ENCODE measurements at places on chromosomes 11 and 22.

- DNase-seq, result no peak
Measured at GRCh38 chr11:103803062-103803461, 233.4 kb upstream of the DDI1 start.

GRCh38 chr22:46590334-46590733 is 29.9 kb upstream of the GRAMD4 start:
- DNase-seq, result no peak

- no peak for DNase-seq
Measured at GRCh38 chr22:19664406-19664805, 49.9 kb upstream of the SEPTIN5 start.

DNA sequence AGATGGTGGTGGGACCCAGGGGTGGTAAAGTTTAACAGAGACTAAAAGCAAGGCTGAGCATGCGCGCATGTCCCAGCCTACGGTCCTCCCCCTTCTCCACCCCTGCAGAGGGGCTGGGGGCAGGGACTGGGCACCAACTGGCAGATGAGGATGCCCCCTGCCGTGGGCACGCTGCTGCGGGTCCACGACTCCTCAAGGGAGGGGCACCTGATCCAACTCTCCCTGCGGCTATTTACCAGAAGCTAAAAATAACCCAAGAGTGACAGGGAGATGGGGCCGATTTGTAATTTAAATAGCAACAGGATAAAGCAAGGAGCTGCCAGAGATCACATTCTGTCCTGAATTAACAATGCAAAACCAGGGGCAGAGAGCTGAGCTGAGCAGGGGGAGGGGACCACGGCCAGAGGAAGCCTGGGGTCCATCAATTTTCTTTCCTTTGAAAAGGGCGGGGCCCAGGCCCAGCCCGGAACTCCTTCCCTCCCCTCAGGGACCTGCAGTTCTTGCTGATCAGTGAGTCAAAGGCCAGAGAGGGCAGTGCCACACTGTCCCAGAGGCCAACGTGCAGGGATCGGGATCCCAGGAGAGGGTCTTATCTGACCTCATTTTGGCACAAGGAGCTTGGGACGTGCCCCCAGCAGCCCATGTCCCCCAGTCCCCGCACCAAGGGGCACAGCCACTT is 8.1 kb upstream of the DGKZ start:
- DNase-seq, result no peak

- no peak for DNase-seq
Measured at GRCh38 chr11:57599381-57599780, 1.9 kb downstream of the SERPING1 start.

DNA sequence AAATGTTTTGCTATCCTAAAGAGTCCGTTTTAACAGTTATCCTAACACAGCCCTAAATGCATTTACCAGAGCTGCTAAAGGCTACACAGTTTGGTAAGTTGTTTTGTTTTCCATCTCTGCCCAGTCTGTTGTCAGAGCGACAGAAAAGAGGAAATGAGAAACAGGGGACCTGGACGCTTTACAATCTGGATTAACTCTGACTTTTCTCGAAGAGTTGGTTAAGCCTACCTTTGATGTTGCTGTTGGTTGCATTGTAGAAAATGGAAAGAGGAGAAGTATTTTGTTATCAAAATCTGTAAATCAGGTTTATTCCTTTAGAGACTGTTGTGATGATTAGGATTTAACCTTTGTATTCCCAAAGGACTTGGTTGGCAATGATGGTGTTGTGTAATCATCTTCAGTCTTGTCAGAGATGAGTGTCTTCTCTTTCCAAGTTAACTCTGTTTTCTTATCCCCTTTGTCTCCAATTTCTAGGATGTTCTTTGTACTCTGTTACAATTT is 481 bp downstream of the ANGPTL5 start:
- DNase-seq, result peak; percentile 16

DNA sequence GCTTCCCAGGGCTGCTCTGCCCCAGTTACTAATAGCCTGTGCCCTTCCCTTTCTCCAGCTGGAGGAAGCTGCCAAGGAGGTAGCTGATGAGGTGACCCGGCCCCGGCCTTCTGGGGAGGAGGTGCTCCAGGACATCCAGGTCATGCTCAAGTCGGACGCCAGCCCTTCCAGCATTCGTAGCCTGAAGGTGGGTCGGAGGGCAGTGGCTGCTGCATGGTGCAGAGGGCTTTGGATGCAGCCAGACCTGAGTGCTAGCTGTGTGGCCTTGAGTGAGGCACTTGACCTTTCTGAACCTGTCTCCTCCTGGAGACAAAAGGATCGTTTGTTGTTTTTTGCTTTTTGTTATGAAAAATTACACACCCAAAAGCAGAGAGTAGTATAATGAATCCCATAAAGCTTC is 3.4 kb downstream of the MCM5 start:
- DNase-seq, result no peak

- no peak for DNase-seq
Measured at GRCh38 chr11:2380396-2380795, 3.3 kb downstream of the CD81 start.

DNA sequence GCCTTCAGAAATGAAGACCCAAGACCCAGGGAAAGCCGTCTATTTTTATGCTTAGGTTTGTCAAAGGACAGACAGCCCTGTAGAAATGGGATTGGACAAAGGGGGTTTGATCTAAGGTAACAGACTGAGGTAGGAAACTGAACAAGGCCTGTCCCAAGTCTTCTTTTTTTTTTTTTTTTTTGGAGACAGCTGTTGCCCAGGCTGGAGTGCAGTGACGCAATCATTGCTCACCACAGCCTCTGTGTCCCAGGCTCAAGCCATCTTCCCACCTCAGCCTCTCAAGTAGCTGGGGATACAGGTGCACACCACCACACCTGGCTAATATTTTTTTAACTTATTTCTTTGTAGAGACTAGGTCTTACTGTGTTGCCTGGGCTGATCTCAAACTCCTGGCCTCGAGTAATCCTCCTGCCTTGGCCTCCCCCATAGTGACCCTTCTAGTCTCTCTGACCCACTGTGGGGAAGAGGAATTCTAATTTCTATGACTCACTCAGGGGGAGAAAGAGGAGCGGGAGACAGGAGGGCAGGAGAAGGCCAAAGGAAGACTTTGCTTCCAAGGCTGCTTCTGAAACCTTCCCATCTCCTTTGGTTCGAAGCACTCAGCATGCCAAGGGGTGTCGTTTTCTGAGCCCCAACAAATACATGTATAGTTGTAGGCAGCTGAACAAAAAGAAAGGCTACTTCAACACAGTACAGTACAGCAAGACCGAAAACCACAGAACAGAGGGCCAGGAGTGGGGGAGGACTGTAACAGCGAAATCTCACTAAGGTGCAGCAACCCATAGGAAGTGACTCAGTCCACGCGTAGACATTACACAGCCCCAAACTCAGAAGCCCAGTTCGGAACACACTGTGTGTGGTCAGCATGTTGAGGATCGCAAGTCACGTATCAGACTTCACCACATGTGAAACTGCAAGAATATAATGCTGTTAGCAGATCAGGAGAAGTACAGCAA is 872 bp downstream of the TMA7B start:
- DNase-seq, result no peak

- DNase-seq, result no peak
Measured at GRCh38 chr11:69636512-69637197, 4.3 kb upstream of the CCND1 start.

DNA sequence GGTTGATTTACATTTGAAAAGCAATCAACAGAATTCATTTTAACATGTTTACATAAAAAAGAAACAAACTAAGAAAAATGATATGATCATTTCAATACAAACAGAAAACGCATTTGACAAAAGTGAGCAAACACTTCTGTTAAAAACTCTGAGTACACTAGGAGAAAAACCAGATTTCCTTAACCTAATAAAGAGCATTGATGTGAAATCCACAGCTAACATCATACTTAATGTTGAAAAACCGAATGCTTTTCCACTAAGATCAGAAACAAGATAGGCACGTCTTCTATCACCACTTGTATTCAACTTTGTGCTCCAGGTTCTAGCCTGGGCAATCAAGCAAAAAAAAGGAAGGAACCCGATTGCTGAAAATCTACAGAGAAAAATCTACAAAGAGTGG is 227.6 kb downstream of the SBF2 start:
- DNase-seq, result no peak

DNA sequence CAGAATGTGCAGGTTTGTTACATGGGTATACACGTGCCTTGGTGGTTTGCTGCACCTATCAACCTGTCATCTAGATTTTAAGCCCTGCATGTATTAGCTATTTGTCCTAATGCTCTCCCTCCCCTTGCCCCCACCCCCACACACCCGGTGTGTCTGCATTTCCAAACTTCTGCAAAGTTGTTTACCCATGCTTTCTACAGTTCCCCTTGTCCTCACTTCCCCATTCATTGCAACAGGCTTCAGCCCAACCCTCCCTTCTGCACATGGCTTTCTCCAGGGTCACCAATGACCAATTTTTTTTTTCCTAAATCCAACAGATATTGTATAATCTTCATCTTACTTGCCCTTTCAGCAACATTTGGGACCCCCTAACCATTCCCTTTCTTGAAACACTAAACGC is 32.0 kb upstream of the NUP50 start:
- no peak for DNase-seq

DNA sequence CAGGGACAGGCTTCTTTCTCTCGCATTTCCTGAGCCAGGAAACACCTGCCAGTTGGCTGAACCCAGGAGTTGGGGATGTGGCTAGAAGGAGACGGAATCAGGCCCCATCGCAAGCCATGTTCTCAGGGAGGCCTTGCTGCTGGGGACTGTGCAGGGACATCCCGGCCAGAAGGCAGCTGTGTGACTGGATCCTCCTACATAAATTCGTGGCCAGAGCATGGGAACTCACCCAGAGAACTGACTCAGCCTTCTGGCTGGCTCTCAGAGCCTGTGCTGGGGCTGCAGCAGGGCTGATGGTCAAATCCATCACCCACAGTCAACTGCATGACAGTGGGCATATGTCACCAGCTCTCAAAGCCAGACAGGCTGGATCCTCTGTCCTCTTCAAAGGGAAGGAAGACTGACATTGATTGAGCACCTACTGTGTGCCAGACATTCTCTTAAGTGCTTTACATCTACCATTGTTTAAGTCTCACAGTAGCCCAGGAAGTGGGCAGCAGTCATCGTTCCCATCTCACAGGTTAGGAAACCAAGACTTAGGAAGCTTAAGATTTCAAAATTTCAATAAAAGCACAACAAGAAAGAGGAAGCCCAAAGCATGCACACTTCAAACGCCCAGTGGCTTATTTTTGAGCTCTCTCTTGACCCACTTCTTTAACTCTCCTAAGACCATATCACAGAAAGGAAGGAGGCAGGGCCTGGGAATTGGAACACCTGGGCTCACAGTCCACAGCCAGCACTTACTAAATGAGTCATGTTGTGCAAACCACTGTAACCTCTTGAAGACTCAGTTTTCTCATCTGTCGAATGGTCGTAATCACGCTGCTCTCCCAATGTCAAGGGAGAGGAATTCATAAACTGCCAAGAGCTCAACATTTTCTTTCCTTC is 30.9 kb upstream of the CACNG2 start:
- no peak for DNase-seq

DNA sequence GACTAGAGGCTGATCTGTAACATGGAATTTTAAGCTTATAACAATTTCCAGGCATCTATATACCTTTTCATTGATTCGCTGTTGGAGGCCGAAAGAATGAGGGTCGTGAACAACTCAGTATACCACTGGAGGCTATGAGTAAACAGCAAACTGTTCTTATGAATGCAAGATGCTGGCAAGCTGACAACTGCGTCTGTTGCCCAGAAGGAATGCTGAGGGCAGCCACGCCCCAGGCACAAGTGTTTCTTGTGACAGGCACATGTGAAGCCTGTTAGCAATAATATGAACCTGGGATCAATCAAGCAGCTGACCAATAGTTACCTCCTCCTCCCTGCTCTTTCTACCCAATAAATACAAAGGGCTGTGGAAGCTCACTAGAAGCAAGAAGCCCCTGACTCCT is 15.3 kb downstream of the RTCB start:
- DNase-seq, result no peak

DNA sequence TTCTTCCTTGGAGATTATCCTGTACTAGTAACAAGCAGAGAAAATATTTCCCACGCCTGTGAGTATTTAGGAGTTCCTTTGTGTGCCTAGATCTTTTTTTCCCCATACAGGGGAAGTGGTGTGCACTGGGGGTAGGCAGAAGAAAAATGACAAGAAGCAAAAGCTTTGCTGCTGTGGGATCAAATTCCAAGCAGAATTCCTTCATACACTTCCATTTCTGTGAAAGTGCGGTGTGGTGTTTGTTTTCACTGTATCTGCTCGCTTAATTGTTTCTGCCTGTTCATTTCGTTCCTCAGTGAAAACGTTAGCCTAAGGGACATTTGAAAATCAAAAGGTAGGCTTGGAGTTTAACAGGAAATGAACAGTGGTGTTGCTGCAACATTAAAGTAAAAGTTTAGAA is 47.9 kb downstream of the BLID start:
- DNase-seq, result no peak

- no peak for DNase-seq
Measured at GRCh38 chr11:110447897-110448745, 18.4 kb downstream of the FDX1 start.

- no peak for DNase-seq
Measured at GRCh38 chr11:20770414-20770946, 101.1 kb downstream of the NELL1 start.

DNA sequence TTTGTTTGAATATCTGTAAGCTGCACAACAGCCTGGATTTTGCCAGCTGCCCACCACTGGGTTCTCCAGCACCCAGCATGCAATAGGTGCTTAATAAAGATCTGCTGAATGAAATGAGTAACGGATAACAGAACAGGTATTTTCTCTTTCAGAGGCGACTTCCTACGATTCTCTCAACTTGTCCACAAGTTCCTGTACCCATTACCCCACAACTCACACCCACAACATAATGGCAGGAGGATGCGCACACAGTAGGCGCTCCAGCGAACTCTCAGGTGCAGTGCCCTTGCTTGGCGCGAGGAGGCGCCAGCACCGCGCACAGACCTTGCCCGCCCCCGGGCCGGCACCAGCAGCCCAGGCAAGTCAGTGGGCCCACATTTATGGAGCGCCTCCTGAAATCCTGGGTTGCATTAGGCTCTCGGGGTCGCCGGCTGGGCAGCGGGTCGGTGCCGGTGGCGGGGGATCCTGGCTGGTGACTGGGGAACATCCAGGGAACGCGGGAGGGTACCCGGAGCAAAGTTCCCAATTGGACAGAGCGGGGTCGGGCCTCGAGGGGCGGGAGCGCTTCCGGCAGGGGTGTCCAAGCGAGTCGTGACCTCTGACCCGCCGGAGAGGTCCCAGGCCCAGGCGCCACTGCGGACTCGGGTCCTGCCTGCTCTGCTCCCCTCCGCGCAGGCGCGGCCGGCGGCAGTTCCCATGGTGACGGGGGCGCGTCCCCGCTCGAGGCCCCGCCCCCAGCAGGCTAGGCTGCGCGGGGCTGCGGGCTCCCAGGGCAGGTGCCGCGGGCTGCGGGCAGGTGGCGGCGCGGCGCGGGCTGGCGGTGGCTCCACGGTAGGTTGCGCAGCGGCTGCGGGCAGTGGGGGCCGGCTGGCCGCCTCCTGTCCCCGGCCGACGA is at the start of gene KIAA1671:
KIAA1671 (plus strand) TSS at position 775 of the 895 bp plus-strand sequence. CDS start 75,284 bp downstream, outside the sequence.
- peak; percentile 74 for DNase-seq

- DNase-seq, result no peak
Measured at GRCh38 chr11:13939961-13940906, 22.3 kb upstream of the SPON1 start.

- DNase-seq, result no peak
Measured at GRCh38 chr22:30561402-30562189, 12.9 kb downstream of the GAL3ST1 start.

- DNase-seq, result no peak
Measured at GRCh38 chr22:21077884-21078508, 32.2 kb downstream of the LRRC74B start.

All from NCI-H2029 (cell line).